Activated T-helper 1 cell treated with Interleukin-2 at 50 U/mL for 16 hours (primary cell): ENCODE measurements at places on chromosomes 1 and 21.

DNA sequence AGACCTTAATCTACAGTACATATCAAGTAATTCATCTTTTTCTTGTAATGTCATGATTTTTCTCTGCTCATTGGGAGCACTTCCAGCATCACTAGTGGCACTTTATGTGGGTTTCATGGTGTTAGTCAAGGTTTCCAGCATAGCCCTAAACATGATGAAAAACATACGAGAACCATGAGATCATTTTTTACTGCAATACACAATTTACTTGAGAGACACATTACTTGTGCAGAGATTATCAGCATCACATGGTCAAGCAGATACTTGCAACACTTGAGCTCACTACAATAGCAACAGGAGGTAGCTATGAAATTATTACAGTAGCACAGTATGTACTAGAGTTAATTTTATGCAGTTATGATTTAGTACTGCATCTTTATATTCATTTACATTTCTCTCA lies 36.4 kb downstream of the ITGB3BP start:
- DNase-seq, result no peak

- DNase-seq, result no peak
These were observed 4.4 kb downstream of the S100A8 start for GRCh38 chr1:153386500-153386901.

GRCh38 chr1:10816743-10817369 lies 20.4 kb upstream of the CASZ1 start:
- no peak for DNase-seq

- DNase-seq, result no peak
These were observed at the start of gene CLCA4 for GRCh38 chr1:86546787-86547221. Gene CLCA4, plus strand, starts transcription at chr1:86547078. Its CDS starts 42 bp downstream, at chr1:86547120.

GRCh38 chr1:182084487-182085316 lies 23.2 kb upstream of the ZNF648 start:
- peak; percentile 55 for DNase-seq

GRCh38 chr1:175737451-175737850 lies 5.9 kb downstream of the TNR start:
- DNase-seq, result no peak

- DNase-seq, result no peak
These were observed 118.5 kb upstream of the VAMP3 start for GRCh38 chr1:7652515-7653098.

DNA sequence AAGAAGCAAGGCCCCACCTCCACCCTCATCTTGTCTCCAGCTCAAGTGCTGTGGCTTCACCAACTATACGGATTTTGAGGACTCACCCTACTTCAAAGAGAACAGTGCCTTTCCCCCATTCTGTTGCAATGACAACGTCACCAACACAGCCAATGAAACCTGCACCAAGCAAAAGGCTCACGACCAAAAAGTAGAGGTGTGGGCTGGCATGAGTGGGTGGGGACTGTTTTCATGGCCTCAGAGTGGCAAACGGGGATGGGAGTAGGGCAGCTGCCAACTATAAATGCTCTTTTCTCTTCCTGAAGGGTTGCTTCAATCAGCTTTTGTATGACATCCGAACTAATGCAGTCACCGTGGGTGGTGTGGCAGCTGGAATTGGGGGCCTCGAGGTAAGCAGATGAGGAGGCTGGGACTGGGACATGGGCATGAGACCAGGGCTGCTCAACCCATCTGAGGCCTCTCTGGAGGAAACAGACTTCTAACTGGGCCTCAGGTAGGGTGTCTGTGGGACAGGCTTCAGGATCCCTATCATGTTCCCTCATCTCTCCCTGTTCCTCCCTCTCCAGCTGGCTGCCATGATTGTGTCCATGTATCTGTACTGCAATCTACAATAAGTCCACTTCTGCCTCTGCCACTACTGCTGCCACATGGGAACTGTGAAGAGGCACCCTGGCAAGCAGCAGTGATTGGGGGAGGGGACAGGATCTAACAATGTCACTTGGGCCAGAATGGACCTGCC lies 8.8 kb upstream of the P3R3URF start:
- DNase-seq, result no peak

GRCh38 chr21:15841856-15842564 lies 112.2 kb downstream of the USP25 start:
- no peak for DNase-seq

DNA sequence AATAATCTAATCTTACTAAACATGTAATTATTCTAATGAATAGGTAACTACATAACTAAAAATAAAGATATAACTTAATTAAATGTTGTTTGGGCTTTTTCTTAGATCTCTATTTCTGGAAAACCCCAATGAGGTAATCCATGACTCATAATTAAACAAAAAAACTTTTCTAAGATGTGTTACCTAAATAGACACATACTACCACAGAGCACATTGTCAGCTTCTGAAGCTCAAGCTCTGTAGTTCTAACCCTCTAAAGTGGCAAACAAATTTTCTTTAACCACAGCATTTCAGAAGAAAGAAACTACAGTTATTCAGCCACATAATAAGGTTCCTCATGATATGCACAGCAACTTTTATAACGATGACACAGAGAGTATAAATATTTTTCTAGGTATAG lies 4.2 kb downstream of the OR6K3 start:
- DNase-seq, result no peak

DNA sequence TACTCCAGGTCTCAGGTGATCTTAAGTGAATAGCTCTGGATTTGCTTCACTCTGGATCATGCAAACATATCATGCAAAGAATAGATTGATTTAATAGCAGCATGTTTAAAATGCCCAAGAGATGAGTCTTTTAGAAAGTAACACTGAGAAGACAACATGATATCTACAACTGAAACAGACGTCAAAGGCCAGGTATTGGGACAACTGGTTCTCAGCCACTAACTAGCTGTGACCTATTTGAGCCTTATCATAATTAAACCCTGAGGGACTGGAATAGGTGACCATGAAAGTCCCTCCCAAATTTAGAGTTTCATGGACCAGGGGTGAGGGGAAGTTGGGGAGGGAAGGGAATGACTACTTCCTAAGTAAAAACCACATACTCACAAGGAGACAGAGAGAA lies 95.7 kb downstream of the NIBAN1 start:
- DNase-seq, result no peak

DNA sequence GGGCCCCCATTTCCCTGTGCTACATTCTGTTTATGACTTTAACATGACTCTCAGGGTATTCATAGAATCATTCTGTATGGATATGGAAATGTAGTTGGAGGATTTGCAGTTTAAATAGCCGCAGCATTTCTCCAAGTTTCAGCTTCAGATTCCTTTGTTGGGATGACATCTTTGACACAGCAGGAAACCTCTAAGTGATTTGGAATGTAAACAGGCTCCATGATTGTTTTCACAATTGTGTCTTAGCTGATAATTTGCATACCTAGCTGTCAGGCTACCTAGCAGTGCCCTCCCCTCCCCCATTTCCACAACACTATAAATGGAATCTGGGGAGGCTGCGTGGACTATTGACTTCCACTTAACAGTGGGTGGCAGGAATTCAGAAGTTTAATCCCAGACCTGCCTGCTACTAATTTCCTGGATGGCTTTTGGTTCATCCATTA lies 290.2 kb downstream of the HLX start:
- DNase-seq, result no peak

DNA sequence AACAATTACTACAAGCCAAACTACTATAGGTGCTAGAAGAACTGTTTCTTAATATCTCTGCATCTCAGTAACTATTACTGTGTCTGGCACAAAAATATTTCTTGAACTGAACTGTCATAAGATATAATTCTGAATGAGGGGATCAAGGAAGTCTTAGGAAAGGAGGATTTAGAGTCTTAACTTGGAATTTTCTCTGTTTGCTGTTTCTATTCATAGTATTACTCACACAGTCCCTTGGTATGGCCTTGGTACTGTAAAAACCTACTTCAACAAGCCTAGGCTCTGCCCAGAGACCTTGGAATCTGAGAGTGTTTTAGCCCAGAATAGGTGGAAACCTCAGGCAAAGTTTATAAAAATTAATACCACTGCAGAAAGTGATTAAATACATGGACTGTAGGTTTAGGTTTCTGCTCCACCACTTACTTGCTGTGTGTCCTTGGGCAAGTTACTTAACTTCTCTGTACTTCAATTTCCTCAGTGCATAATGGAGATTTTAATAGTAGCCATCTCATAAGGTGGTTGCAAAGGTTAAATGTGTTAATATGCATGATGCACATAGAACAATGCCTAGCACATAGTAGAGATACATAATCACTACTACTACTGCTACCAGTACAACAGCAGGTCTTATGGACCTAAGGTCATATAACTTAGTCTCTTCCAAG lies 87.4 kb upstream of the NFIA start:
- DNase-seq, result no peak

DNA sequence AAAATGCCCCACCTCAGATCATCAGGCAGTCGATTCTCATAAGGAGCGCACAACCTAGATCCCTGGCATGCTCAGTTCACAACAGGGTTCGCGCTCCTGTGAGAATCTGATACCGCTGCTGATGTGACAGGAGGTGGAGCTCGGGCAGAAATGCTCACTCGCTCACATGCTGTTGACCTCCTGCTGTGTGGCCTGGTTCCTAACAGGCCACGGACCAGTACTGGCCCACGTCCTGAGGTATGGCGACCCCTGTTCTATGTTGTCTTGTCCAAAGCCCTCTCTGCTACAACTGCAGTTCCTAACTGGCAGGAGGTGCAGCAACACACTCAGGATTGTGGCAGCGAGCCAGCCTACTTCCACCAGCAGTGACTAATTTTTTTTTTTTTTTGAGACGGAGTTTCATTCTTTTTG lies 70.6 kb downstream of the CLSTN1 start:
- DNase-seq, result no peak

- DNase-seq, result no peak
These were observed 4.3 kb upstream of the LMNA start for GRCh38 chr1:156110252-156110651.

DNA sequence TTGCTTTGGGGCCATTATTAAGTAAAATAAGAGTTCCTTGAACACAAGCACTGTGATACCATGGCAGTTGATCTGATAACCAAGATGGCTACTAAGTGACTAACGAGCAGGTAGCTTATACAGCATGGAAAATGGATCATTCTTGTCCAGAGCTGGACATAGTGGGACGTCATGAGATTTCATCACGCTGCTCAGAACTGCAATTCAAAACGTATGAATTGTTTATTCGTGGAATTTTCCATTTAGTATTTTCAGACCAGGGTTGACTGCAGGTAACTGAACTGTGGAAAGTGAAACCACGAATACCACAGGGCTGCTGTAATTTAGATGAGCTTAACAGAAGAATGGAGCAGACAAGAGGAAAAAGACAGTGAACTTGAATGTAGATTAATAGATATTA lies 38.9 kb downstream of the CCDC18 start:
- DNase-seq, result no peak

GRCh38 chr1:94801919-94802546 lies 18.1 kb upstream of the SLC44A3 start:
- DNase-seq, result no peak

DNA sequence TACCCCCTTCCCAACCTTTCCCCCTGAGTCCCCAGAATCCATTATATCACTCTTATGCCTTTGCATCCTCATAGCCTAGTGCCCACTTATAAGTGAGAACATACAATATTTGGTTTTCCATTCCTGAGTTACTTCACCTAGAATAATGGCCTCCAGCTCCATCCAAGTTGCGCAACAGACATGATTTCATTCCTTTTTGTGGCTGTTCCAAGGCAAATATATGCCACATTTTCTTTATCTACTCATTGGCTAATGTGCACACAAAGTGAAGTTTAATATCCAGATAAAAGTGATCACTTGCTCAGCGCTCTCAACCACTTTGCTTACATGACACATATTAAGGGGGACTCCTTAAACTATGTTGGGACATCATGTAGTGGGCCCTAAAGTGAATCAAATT lies 72.4 kb upstream of the TIAM1 start:
- no peak for DNase-seq

- DNase-seq, result no peak
These were observed 25.7 kb downstream of the HTR6 start for GRCh38 chr1:19690342-19690741.

GRCh38 chr1:23562137-23562876 lies 3.0 kb upstream of the ID3 start:
- no peak for DNase-seq

GRCh38 chr1:214632091-214632490 lies 29.1 kb downstream of the CENPF start:
- DNase-seq, result no peak

- DNase-seq, result no peak
These were observed 41.0 kb downstream of the VCAM1 start for GRCh38 chr1:100760511-100760910.

GRCh38 chr1:212491454-212491853 lies 58.7 kb downstream of the NENF start:
- DNase-seq, result no peak

DNA sequence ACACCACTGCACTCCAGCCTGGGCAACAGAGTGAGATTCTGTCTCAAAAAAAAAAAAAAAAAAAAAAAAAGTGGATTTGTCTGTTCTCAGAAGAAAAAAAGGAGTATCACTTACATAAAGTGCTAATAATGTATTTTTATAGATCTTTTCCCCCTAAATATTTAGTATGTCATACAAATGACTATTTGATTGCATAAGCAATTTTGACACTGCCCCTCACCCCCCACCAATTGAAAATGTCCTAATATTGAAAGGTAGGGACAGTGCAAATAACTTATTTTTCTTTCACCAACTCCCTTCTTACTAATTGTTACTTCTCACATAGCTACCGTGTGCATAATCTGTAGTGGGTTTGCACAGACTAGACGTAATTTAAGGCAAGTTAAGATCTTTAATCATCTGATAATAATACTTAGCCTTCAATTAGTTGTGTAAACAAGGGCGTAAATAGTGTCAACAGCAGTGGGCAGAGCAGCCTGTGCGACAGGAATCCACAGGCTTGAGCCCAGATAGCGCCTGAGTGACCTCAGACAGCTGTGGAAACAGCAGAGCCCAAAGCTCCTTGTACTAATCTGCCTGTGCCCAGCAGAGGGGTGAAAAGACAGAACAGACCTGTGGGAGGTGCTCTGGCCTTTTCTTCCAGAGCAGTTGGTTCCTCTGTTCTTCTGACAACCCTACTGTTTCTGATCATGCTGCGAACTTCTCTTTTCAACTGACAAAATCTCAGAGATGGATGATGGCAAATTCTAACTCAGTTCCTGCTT lies 4.5 kb upstream of the IER5 start:
- DNase-seq, result peak; percentile 40

DNA sequence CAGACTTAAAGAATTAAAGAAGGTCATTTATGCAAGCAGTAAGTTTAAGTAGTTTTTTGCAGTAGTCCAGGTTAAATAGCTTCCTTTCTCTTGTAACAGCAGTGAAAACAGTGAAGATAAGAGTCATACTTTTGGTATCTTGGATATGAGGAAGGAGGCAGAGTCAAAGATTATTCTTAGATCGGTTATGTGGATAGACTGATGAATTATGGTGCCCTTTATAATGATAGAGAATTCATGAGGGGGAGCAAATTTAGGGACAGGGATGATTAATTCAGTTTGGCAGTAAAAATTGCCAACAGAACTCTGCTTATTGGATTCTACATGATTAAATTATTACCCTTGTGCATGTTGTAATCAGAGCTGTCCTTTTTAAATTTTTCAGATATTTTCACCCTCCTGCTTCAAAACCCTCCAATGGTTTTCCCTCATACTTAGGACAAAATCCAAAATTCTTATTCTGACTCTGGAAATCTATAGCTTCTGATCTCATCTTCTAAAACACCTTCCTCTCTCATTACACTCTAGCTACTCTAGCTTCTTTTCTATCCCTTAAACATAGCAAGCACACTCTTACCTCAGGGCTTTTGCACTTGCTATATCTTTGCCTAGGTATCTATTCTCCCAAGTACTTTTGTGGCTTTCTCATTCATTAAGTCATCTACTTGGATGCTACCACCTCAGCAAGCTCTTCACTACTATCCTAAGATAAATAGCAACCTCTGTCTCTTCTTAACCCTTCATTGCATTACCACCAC lies 79.8 kb downstream of the PKN2 start:
- DNase-seq, result no peak
